ENCODE measurements at places on chromosomes 5 and 9.

DNA sequence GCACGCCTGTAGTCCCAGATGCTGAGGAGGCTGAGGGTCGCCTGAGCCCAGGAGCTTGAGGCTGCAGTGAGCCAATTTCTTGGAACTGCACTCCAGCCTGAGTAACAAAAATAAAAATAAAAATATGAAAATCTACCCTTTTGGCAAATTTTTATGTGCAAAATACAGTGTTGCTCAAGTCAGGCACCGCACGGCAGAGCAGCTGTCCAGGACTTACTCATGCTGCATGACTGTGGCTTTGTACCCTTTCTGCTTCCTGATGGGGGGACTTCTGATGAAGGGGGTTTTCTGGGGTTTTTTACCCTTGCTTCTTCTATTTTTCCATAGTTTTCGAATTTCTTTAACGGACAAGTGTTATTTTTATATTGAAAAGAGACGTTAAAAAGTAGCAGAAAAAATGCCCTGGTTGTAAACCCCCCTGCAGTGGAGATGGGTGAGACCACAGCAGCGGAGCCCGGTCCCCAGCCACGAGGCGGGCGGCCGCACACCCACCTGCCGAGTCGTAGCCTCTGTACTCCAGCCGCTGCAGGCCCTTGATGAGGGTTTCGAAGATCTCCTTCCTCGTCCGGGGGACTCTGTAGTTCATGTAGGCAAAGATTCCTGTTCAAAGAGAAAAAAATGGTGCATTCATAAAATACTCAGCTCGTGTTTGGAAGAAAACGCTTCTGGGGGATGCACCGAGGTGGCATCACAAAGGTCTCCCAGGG, 15.0 kb downstream of the GFPT2 start:
- DNase-seq = no peak

DNA sequence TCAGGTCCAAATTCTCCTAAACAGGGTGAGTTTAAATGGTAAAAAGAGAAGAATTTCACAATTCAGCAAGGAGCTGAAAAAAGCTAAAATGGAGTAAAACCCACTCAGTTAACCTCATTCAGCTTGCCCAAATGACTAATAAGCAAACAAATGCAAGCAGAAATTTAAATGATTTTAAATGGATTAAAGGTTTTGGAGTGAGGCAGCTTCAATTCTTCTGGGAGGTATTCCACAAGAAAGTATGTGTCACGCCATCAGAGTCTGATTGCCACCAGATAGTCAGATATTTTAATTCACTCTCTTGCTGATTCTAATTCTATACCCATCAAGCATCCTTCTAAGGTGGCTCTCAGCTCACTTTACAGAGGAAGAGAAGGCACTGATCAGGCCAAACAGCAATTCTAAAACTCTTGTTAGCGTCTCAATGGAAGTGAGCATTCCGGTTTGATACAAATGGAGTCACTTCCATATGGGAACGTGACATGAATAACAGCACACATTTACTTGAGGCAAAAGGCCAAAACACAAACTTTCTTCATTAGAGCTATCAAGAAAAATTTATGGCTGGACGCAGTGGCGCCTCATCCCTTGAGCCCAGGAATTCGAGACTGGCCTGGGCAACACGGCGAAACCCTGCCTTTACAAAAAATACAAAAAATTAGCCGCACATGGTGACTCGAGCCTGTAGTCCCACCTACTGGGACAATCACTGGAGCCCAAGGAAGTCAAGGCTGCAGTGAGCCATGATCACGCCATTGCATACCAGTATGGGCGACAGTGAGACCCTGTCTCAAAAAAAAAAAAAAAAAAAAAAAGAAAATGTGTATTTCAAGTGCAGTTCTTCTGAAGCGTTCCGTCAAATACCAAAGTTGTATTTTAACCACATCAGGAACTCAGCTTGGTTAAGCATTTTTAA, 2.0 kb downstream of the CLK4 start:
- DNase-seq = no peak

DNA sequence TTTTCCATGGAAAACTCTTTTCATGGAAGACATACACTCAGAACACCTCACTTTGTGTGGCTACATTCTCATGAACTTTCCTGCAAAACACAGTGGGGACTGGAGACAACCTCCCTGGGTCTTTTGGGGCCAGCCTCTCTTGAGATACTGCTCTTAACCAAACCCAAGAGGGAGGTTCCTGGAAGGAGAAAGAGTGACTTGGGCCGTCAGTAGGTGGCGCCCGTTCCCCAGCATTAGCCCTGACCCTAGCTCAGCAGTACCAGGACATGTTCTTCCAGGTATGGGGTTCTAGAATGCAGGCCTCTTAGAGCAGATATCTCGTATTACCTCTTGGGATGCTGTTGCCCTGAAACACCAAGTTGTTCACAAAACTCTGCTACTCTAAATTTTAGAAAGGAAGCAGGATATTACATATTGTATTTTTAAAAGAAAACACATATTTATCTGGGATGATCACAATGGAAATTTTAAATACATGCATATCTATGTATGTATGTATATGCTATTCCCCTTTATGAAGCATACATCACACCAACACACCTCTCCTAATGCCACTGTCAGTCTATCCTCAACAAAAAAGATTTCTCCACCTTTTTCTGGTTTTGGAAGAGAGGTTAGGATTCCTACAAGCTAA, 15.8 kb upstream of the GLIS3 start:
- peak; percentile 80 for DNase-seq

DNA sequence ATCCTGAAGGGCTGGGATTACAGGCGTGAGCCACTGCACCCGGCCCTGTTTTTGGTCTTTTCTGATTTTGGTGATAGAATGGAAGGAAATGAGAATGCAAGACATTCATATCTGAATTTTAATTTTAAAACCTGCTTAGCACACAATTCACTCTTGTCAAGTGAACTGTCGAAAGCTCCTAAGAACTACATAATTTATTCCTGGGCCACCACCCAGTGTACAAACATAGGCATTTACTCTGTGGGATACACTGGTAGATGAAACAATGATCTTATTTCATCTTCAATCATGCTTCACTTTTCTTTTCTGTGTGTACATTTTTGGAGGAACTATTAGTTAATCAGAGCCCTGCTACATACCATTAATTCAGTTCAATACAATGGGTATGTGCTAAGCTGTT, 227.3 kb downstream of the EBF1 start:
- no peak for DNase-seq

DNA sequence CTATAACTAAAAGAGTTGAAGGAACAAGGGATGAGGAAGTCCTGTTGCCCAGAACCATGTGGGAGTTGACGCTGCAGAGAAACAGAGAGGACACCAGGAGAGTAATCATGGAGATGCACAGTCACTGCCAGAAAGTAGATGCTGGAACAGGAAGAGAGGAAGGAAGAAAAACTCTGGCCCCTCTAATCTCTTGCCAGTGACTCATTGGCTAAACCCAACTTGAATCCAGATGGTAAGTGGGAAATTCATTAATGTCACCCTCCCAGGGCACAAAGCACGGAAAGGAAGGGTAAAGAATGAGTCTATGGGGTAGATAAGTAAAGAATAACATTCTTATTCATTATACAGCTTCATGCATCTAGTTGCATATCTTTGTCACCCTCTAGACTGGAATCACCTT, 631.9 kb downstream of the PRELID2 start:
- no peak for DNase-seq

DNA sequence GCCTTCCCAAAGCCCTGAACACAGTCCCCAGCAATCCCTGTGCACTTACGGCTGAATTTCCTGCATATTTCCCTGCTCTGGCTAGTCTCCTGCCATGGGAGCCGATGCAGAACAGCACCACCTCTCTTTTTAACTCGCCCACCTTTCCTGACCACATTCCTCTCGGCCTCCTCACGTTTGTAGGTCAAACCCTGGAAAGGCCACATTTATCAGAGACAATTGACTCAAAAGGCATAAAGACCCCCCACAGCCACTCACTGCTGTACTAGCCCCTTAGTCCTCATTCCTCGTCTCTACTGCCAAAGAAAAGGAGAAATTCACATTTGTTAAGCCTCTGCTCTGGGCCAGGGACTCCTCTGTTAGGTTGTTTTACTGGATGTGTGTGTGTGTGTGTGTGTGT, 43.6 kb downstream of the ENC1 start:
- DNase-seq = no peak

- DNase-seq = peak; percentile 74
Observed at GRCh38 chr9:112074250-112075008, 100.7 kb downstream of the SUSD1 start.

GRCh38 chr5:164277720-164278119, 772.3 kb downstream of the MAT2B start:
- DNase-seq = no peak

- no peak for DNase-seq
Observed at GRCh38 chr9:137195525-137196220, 4.9 kb downstream of the TPRN start.

- DNase-seq = no peak
Observed at GRCh38 chr5:6125781-6126180, 252.6 kb downstream of the MED10 start.

DNA sequence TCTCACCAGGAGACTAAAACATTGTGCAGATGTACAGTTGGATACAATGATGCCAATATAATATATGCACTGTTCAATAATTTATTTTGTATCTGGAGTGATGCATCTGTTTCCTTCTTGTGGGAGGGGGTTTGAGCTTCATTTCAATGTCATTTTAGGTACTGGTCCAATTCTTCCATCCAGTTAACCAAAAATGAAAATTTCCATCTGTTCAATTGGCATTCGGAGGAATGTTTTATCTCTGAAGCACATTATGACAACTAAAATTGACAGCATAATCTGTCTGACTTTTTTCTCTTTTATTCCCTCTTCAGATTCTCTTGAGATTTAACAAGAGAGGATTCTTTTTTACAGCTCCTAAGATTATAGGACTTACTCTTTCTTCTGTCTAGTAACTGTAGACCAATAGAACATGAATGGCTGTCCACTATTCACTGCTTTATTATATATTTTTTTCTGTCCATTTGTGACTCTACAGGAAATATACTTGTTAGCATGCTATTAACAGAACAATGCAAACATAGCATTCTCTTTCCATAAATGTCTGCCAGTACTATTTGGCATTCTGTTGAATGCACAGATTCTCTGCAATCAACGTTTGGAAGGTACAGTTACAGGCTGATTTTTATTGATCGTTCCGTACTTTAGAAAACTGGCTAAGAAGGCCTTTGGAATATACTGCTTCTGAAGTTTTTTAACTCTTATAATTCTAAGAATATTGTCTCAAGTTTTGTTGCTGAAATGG, 57.8 kb downstream of the NDUFAF2 start:
- DNase-seq = no peak

- DNase-seq = no peak
Observed at GRCh38 chr9:120916588-120916987, 10.0 kb downstream of the TRAF1 start.
